Stimulated activated CD4-positive, alpha-beta T cell treated with anti-CD3 and anti-CD28 coated beads, TNF-alpha, amount 100 ng/mL, for 48 hours (primary cell): ENCODE measurements at places on chromosomes 5 and 9.
A peak's percentile ranks its signal among the peaks of the same experiment; 100 is the strongest.

GRCh38 chr9:23492126-23493002, 333.7 kb downstream of the ELAVL2 start:
- DNase-seq = no peak

GRCh38 chr9:78606001-78606379, 309.1 kb downstream of the PSAT1 start:
- DNase-seq = no peak

GRCh38 chr9:19999491-20000057, 210.7 kb upstream of the SLC24A2 start:
- peak; percentile 55 for DNase-seq

GRCh38 chr9:127215268-127216209, 49.0 kb upstream of the GARNL3 start:
- no peak for DNase-seq

DNA sequence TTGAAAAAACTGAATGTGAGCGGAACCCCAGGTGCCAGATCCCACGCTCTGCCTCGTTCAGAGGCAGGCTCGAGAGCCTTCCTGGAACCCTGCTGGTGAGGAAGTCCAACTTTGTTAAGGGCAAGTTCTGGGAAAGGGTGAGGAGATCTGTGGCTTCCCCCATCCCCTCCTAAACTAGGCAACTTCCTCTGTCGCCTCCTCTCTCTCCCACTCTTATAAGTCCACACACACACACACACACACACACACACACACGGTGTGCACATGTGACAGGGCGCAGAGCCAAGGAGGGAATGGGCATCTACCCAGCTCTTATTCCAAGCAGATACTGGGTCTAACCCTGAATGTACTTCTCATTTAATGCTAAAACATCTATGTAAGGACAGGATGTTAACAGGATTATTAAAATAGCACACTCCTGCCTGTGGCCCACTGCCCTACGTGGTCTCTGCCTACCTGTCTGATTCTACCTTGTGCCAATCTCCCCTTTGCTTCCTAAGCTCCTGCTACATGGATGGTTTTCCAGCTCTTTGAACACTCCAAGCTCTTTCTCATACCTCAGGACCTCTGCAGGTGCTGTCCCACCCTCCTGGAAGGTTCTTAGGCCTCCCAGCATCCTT, 72.4 kb upstream of the FBXW11 start:
- DNase-seq = no peak

- peak; percentile 35 for DNase-seq
Observed at GRCh38 chr9:83596899-83597504, 25.9 kb upstream of the IDNK start.
